Activated T-helper 1 cell treated with anti-CD3 and anti-CD28 coated beads, Interleukin-2, amount 50 U/mL, for 16 hours (primary cell): ENCODE measurements at places on chromosomes 16 and 17.

GRCh38 chr16:31052114-31052513, 18.8 kb downstream of the STX4 start:
- no peak for DNase-seq

DNA sequence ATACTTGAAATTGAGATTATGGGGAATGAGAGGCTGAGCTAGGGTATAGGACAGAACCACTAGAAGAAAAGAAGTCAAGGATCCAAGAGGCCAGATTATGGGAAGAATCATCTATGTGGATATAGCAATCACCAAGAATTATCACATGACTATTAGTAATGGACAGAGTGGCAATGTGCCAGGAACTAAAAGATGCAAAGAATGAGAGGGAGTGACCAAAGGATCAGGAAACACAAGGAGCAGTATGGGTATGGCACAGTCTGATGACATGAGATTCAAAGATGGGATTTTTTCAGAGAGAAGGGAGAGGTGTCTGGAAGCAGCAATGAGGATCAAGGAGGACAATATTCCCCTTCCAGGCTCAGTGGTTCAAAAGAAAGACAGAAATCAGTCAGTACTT, 212.2 kb downstream of the AATF start:
- DNase-seq: no peak

- no peak for DNase-seq
Measured at GRCh38 chr16:55204923-55205322, 119.1 kb upstream of the IRX6 start.

- DNase-seq: no peak
Measured at GRCh38 chr17:48244121-48244711, 136.7 kb downstream of the SNX11 start.

GRCh38 chr17:19868079-19868395, 301 bp upstream of the ULK2 start:
- DNase-seq: no peak
